Activated T-helper 17 cell treated with anti-CD3 and anti-CD28 coated beads, Interleukin-2, amount 50 U/mL, for 72 hours (primary cell): ENCODE measurements at places on chromosomes 1 and 21. TPM values are rescaled to one million over a fixed set of nuclear protein-coding genes. Genes with fewer than 3 reads are reported as not detected.

GRCh38 chr1:204367956-204368355 is 8.2 kb upstream of the PLEKHA6 start:
- ATAC-seq: no peak

GRCh38 chr1:77687519-77687906 is 5.1 kb upstream of the ZZZ3 start:
- ATAC-seq: no peak

DNA sequence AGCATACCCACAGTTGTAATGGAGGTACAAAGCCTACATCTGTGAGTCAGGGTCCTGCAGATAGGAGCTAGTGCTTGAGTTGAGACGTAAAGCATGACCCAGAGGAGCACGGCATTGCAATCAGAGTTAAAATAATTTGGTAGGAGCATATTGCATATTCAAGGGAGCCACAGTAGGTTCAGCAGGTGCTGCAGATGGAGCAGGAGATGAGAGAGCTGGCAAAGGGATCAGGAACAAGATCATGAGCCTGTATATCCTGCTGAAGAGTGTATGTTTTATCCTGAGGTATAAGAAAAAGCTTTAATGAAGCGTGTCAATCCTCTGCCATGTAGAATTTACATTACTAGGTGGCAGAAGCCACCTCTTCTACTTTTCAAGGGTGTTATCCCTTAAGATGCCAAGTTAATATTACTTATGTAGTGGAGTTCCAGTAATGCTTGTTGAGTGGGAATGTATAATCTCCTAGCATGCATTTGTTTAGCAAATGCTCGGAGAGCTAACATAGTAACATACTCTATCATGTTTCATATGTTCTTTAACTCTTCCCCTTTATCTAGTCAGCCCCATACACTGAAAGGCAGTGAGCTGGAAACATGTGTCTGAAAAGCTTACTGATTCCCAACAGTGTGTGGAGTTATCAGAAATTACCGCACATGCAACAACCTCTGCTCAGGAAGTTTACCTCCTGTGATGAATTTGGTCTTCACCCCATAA is 300.3 kb downstream of the GRIK1 start:
- no peak for ATAC-seq

DNA sequence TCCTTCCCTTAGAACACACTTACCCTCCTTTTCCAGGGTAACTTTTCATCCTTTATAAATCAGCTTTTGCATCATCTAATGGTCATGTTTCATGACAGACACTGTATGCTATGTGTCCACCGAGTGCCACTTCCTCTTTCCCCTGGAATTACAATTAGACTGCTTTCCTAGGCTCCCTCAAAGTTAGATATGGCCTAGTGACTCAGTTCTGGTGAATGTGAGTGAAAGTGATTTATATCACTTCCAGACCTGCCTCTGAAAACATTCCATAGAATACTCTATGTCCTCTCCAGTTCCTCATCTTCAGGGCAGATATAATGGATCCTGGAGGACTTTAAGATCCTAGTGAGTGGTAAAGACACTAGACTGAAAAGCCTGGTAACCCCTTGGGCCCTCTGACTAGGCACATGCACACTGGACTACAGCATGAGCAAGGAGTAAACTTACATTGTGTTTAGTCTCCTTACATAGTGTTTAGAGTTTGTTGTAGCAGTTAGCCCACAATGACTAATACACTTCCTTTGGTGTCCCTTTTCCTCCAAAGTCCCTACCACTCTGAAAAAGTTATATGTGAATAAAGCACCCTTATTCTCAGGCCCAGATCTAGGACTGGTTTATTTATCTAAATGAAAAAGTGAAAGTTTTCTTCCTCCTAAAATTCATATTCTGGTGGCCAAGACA is 59.3 kb downstream of the GPR88 start:
- ATAC-seq: no peak

DNA sequence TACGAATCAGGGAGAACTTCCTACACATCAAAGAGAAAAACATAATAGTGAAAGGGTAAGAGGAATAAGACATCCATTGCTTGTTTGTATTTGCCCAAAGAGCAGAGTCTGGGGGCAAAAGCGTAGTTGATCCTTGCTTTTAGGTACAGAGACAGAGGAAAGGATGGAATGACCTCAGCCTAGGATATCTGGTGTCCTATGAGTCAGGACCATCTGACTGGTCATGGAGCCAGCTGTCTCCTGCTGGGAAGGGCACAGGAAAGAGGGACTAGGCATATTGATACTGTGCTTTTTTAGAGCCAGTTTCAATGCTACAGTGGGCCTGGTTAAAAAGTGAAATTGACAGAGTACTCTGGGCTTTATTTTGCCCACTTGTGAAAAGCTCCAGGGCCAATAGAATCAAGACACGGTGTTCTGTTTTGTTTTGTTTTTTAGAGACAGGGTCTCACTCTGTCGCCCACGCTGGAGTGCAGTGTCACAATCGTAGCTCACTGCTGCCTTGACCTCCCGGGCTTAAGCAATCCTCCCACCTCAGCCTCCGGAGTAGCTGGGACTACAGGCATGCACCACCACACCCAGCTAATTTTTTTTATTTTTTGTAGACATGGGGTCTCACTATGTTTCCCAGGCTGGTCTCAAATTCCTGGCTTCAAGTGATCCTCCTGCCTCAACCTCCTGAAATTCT is 3.2 kb downstream of the PLEKHO1 start:
- no peak for ATAC-seq

GRCh38 chr1:110255392-110255787 is 45.3 kb downstream of the KCNC4 start:
- peak; percentile 39 for ATAC-seq

GRCh38 chr21:38310646-38311485 is 54.1 kb downstream of the KCNJ15 start:
- no peak for ATAC-seq

DNA sequence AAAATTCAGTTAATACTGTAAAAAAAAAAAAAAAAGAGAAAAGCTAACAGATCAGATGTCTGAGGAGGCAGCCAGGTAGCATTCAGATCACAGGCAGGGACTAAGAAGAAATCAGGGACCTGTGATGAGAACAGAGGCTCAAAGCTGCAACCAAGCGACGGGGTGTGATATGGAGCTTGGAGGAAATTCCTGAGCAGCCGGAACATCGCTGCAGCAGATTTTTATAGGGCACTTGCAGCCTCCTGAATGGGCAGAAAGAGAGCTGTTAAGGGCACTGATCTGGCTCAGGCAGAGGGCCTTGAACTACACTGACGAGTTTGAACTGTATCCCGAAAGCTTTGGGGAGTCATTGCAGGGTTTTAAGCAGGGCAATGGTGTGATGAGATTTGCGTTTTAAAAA is 315.4 kb downstream of the ADGRL2 start:
- no peak for ATAC-seq

GRCh38 chr1:176853503-176853902 is 311.0 kb downstream of the ASTN1 start:
- ATAC-seq: no peak

- ATAC-seq: peak; percentile 97
Measured at GRCh38 chr1:25543425-25544242, at the start of gene LDLRAP1. Gene LDLRAP1, plus strand, starts transcription at chr1:25543606. Its CDS starts 93 bp downstream, at chr1:25543699.

DNA sequence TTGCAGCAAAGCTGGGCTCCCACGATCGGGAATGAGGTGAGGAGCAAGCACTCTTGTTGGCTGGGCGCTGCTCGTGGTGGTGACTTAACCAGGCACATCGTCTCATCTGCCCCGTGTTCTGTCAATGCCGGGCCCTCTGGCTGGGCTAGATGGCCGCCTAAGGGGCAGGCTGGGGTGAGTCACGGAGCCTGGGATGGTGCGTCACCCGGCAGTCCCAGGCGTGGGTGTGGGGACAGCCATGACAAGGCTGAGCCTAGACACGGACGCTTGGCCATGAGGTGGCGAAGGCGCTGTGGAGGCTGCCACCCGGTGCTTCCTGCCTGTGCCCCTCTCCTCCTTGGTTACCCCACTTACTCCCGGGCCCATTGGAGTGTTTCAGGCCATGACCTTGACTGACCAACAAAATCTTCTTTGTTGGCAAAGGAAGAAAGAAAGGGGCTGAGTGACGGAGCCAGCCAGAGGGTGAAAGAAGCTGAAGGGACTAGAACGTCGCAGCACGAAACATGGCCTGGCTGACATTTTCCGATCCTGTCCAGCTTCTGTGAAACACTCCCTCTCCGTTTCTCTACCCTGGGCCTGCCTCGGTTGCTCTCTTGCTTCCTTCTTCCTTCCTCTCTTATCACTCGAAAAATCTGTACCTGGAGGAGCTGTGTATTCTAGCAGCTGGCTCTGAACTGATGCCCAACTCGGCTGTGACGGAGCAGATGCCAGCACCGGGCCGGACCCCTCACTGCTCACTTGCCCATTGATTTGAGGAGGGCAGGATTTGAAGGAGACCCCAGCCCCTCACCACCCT is 596 bp downstream of the CD247 start:
- peak; percentile 95 for ATAC-seq

DNA sequence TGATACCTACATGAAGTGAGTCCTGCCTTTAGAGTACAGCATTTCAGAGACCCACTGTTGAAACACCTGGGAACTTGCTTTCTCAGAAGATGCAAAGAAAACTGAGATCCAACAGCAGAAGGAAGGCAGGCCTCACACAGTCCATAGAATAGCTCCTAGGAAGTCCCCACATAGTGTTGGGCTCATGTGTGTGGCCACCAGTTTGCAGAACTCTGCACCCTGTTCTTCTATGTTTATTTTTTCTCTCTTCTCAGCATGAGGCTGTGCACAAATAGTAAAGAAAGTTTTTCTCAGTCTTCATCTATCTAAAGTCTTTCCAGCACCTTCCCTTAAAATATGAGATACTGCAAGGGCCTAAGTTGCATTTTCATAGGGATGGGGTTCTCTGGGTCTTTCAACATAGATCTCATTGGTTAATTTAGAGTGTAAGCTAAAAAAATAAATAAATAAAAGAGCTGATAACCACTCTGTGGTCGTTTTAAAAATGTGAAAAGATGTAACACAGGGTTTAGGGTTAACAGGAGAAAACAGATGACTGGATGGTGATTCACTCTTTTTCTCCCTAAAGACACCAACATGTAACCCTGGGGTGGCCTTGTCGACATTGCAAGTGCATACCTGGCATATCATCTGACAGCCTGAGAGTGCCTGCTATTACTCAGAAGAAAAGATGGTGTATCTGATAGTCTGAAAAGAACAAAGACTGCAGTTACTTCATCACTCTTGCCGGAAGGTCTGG is 94.6 kb downstream of the ZC3H11B start:
- ATAC-seq: peak; percentile 75

DNA sequence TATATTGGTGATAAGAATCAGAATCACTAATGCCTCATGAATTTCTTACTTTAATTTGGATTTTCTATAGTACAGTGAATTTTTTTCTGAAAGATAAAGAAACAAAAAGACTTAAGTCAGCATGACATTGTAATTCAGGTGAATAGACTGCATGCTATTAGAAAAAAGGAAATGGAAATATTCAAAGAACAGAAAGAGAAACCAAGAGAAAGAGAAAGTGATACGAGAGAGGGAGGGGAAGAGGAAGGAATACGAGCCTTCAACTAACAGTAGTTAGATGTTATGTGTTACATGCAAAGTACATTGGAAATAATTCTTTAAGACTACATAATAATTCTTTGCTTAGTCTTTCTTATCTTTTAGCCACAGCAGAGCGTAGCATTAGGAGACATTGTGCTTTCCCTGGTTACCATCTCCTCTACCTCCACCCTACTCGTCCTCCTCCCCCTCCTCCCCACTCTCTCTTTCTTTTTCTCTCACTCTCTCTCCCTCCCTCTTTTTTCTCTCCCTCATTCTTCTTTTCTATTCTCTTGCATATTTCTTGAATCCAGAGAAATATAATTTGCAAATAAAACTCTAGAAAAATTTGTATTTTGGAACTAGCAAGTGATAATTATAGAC is 46.4 kb upstream of the ADGRL4 start:
- ATAC-seq: no peak

GRCh38 chr1:214615109-214615508 is 12.1 kb downstream of the CENPF start:
- no peak for ATAC-seq

- ATAC-seq: peak; percentile 18
Measured at GRCh38 chr1:12620488-12620865, 2.5 kb upstream of the DHRS3 start.

DNA sequence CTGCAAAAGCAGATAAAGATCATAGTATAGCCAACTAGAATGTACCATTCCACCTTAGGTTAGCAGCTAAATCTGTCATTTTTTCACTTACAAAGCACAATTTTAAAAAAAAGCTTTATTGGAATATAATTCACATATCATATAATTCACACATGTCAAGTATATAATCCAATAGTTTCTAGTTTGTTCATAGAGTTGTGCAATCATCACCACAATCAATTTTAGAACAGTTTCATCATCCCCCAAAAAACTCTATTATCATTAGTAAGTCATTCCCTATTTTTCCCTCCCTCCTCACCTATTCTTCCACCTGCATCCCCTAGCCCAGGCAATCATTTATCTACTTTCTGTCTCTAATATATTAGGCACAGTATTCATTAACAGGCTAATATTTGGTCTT is 32.0 kb upstream of the INSL5 start:
- no peak for ATAC-seq

DNA sequence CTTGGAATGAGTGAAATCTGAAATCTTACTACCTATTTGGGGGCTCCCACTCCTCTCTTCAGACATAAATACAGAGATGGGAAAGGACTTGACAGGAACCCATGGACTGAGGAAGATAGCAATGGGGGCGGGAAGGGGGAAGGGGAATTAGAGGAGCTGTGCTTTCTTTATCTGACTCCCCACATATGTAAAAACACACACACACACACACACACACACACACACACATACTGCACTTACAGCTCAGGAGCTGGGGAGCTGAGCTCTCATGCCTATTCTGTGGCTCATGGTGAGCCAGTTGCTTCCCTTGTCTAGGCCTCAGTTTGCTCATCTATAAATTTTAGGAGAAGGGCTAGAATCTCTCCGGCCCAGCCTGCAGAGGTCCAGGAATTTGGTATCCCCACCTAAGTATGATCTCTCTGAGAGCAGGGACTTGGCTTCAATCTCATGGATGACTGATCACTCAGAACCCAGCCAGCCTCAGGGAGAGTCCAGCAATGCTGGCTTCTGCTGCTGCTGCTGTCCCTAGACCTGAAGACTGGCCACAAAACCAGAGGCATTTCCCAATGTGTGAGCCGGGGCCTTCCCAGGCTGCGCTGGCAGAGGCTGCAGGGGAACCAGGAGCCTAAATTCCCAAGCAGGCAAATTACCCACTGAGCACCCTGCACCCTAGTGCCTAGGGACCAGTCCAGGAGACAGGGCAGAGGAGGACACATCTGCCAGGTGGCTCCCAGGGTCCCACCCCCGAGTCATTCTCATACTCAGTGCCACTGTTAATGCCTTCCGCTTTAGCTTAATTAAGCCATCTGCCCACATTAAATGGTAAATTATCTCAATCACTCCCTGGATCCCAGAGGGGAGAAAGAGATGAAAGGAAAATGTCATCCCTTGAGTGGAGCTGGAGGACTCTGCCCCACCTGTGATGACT is 57.5 kb upstream of the RBM15 start:
- ATAC-seq: no peak

Gene CA6
- total RNA-seq: 0.78 TPM

Gene HAX1
- 132 TPM for total RNA-seq

Gene GALE
- total RNA-seq: 56.6 TPM

Gene PLA2G5
- total RNA-seq: not detected

Gene APCS
- not detected for total RNA-seq

Gene ST6GALNAC5
- total RNA-seq: not detected

Gene CTH
- total RNA-seq: 6.0 TPM

Gene CHRM3
- 0.13 TPM for total RNA-seq
